ENCODE measurements at places on chromosomes 1 and 21.

DNA sequence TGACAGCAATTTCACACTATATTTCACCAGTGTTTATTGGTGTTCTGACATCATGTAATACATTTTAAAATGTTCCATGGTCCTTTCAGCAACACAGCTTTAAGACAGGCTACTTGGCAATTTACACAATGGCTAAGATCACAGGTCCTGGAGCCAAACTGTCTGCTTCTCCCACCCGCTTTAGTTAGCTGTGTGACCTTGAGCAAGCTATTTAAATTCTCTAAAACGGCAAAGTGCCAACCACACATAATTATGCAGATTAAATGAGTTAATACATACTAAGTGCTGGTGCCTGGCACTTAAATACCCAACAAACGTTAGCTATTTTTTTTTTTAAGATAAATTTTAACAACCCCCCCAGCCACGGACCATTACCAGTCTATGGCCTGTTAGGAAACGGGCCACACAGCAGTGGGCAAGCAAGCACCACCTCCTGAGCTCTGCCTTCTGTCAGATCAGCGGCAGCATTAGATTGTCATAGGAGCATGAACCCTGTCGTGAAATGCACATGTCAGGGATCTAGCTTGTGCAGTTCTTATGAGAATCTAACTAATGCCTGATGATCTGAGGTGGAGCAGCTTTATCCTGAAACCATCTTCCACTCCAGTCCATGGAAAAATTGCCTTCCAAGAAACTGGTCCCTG, 26.9 kb downstream of the SOD1 start:
- no peak for DNase-seq

- no peak for DNase-seq
Observed at GRCh38 chr1:167122121-167122480, 28.2 kb downstream of the STYXL2 start.

DNA sequence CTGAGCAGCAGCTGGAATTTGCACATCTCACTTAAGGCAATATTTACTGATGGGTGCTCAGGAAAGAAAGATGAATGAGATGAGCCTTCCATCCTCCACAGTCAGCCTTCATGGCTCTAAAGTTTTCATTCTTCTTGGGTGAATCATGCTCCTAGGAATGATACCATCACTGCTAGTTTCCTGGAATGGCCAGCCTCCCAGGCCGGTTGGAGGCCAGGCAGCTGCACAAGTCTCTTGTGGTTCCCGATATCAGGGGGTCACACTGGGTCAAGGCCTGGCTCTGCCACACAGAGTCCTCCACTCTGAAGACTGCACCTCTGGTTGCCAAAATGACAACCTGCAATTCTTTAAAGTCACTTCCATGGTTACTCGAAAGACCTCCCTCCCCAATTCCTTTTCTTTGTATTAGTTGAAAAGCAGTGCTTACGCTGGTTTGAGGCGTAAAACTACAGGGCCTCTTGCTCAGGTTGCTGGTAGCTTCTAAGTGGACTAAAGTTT, 46.2 kb upstream of the PALMD start:
- DNase-seq = no peak

GRCh38 chr1:226993814-226994585, 53.9 kb downstream of the COQ8A start:
- DNase-seq = no peak

- no peak for DNase-seq
Observed at GRCh38 chr21:36185523-36185922, 28.9 kb downstream of the DOP1B start.

DNA sequence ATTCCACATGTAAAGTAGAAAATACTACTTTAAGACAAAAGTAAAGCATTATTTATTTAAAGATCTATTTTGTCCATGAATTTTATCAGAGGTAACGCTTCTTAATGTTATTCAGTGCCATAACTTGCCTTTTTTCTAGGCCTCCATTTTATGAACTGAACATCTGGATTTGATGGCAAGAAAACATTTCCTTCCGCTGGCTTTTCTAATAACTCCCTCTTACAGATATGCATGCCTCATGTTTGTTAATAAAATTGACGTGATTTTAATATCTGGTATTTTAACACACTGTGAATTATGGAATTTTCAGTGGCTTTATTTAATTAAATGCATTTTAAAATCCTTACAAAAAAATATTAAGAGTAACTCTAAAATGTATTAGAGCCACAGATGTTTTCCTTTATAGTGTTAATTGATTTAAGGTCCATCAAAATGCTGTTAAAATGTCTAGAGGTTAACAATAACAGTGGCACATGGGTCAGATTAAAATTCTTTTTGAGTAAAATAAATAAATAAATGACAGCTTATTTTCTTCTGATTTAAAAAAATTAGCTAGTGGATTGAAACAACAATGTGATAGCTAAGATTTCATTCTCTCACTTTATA, 15.1 kb downstream of the PTPRC start:
- no peak for DNase-seq

DNA sequence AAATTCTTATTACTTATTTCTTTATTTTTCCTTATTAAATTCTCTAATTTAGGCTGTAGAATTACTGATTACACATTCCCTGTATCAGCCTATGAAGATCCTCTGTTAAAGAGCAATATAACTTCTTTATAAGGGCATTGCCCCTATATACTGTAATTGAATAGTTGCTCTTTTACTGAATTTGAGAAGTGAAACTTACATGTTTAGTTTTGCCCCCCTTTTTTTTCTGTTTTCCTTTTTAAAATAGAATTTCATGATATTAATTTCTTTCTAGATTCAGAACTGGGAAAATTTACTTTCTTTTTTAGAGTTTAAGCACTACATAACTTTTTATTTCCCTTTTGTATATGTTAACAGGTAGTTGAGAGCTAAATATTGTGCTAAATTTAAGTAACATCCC, 29.5 kb upstream of the PGM1 start:
- no peak for DNase-seq

Measured in osteocyte (in vitro differentiated cells).